Left ventricle myocardium superior (tissue), 1 donor: ENCODE measurements at places on chromosomes 6 and 20. TPM values are rescaled to one million over a fixed set of nuclear protein-coding genes. Genes with fewer than 3 reads are reported as not detected.

HAO1 gene
- not detected for total RNA-seq

PAX1 gene
- total RNA-seq, result not detected

DNA sequence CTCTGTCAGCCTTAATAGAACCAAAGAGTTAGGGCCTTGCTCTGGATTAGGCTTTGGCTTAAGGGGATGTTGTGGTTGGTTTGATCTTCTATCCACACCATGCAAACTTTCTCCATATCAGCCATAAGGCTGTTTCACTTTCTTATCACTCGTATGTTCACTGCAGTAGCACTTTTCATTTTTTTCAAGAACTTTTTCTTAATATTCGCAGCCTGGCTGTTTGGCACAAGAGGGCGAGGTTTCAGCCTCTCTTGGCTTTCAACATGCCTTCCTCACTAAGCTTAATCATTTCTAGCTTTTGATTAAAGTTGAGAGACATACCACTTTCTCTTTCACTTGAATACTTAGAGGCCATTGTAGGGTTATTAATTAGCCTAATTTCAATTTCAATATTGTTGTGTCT lies 193.1 kb downstream of the NRN1 start:
- no peak for DNase-seq

- no peak for DNase-seq
Measured at GRCh38 chr6:33905071-33905609, 101.3 kb upstream of the MLN start.

DNA sequence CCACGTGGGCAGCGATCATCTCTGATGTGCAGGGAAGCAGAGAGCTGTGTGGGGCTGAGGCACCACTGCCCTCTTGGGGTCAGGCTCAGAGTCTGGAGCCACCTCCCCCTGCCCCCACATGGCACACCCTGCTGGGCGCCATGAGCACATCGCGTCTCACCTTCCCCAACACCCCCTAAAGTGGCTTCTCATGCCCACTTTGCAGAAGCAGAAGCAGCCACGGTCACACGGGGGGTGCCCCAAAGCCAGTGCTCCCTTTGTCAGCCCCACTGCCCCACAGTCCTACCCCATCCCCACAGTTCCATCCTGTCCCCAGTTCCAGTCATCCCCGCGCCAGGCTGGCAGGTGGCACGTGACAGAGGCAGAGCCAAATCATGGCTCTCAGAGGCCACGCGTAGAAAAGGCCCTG lies 19.5 kb downstream of the SDCBP2 start:
- DNase-seq, result no peak

PRSS16 gene
- total RNA-seq, result not detected

- peak; percentile 37 for DNase-seq
Measured at GRCh38 chr6:109239651-109240321, 142.5 kb downstream of the CD164 start.

DNA sequence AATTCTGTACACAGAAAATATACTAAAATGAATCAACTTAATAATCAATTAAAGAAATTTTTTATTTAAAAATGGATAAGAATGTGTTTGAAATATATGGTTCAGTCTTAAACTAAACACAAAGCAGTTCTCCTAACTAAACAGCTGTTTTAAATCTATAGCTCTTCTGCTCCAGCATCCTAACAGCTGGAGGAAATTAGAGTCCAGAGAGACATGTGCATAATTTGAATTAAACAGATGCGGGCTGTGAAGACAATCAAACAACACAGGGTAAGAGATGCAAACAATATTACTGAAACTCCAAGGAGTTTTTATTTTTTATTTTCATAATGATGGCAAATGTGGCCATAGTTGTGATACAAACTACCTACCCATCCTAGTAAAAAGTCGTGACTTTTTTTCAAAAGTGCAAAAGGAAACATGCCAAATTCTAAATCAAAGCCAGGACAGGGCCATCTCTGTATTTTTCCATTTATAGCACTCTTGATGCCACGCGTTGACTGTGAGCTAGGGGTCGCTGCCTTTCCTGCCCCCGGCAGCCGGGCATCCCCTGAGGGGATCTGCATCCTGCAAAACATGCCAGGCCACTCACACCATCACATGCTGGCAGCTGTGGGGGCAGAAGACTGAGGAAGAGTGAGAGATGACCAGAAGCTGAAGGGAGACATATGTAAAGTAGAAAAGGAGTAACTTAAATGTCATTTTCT lies 310.6 kb downstream of the PRKN start:
- DNase-seq, result no peak

GRCh38 chr6:398558-399078 lies 7.1 kb downstream of the IRF4 start:
- DNase-seq, result no peak

DNA sequence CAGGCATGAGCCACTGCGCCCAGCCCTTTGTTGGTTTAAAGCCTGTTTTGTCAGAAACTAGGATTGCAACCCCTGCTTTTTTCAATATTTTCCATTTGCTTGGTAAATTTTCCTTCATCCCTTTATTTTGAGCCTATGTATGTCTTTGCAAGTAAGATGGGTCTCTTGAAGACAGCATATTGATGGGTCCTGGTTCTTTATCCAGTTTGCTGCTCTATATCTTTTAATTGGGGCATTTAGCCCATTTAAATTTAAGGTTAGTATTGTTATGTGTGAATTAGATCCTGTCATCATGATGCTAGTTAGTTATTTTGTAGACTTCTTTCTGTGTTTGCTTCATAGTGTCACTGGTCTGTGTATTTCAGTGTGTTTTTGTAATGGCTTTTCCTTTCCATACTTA lies 46.8 kb downstream of the ZC2HC1B start:
- DNase-seq, result no peak

SIRPB2 gene
- 3.5 TPM for total RNA-seq

- DNase-seq, result no peak
Measured at GRCh38 chr6:33634161-33634727, 13.1 kb downstream of the ITPR3 start.

DNA sequence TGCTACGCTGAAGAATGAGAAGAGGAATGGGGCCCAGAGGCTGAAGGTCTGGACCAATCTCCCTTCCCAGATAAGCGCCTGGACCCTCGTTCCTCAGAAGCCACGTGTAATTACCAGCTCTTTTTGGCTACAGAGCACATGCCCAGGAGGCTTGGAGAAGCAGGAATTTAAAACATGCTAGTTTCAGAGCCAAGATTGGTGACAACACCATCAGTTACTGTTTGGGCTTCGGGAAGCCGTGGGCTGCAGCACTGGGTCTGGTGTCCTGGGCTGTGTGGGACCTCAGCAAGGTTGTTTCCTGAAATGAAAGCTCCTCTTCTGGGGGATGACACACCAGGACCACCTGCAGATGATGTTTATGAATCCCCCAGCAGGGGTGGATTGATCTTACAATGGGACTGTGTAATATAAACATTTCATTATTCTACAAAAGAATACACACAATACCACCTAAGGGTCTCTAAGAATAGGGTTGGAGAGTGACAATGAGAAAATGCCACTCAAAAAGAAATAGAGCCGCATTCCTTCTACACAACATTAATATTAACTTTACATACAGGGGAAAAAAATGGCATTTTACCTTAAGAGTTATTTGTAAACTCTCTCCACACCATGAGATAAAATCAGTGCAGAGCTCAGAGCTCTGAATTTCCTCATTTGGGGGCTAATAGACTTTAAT lies 207.8 kb upstream of the FOXQ1 start:
- DNase-seq, result no peak

GSTA2 gene
- not detected for total RNA-seq

GRM1 gene
- total RNA-seq, result 1.3 TPM

GRCh38 chr6:21828704-21829103 lies 235.2 kb downstream of the SOX4 start:
- no peak for DNase-seq

CALHM6 gene
- total RNA-seq, result 1.2 TPM

DNA sequence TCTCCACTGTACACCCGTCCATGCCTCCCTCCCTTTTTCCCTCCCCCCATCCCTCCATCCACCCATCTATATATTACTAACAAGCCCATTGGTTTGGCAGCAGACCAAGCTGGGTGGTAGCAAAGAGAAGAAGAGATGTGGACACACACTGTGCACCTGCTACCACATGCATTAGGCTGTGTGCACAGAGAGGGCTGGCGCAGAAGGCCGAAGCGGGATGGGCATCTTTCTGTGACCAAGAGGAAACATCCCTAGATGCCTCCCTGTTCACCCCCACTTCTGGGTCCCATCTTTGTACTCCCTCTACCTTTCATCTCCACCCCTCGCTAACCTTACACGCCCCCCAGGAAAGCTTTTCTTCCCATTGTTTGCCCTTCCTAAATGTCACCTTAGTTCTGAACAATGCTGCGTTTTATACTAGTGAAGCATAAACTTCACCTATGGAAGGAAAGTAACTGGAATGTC lies 64.9 kb upstream of the AFDN start:
- DNase-seq, result no peak

- no peak for DNase-seq
Measured at GRCh38 chr6:143647191-143647590, 30.6 kb upstream of the PHACTR2 start.

DNA sequence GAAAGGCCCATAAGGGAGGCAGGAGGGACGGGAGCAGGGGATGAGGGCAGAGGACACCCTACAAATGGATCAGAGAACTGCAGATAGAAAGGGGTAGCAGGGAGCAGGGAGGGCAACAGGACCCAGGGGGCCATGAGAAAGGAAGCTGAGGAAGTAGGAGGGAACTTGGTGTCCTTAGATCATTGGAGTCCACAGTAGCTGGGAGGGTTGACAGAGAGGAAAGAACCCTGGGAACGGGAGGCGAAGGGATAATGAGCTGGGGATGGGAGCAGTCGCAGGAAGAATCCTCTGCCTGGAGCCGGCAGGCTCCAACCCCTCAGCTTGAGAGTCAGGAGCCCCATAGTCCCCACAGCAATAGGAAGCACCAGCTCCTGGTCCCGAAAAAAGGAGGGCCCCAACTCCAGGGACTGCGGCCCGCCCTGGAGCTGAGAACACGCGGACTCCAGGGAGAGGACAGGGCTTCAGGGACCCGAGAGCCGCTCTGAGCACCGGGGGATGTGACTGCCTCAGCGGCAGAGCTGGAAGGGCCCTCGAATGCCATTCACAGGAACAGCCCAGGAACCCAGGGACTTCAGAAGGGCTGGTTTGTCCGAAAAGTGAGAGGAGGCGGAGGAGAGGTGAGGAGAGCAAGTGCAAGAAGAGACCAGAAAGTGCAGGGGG lies 32.7 kb downstream of the HLA-A start:
- no peak for DNase-seq

DNA sequence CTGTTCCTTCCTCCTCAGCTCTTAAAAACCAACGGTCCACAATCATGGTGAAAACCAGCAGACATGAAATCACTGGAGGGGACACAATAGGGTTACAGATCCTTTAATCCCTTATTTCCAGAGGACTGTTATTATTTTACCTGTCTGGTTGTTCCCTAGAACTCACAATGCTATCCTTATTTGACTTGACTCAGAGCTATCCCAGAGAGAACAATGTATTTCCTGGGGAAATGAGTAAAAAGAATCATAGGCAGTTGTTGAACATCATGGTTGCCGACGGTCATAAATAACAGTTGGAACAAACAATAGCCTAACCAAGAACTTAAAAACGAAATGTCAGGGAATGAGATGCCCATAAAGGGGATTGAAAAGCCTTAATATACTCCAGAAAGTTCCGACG lies 9.3 kb downstream of the OR2H1 start:
- no peak for DNase-seq

BPI gene
- not detected for total RNA-seq

DNA sequence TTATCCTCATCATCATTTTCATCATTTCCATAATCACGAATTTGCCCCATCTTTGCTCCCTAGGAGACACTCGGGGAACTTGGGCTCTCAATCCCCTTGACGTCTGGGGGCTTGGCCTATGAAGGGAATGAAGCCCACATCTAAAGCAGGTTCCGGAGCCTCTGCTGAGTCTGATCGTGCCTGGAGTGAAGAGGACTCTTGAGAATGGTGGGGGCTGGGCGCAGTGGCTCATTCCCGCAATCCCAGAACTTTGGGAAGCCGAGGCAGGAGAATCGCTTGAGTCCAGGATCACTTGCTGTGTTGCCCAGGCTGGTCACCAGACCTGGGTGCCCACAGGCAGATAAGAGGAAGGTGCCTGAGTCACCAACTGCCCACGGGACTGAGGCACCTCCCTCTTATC lies 114.5 kb downstream of the SYCP2 start:
- no peak for DNase-seq

- DNase-seq, result no peak
Measured at GRCh38 chr6:28803337-28803709, 120.5 kb downstream of the TRIM27 start.

DNA sequence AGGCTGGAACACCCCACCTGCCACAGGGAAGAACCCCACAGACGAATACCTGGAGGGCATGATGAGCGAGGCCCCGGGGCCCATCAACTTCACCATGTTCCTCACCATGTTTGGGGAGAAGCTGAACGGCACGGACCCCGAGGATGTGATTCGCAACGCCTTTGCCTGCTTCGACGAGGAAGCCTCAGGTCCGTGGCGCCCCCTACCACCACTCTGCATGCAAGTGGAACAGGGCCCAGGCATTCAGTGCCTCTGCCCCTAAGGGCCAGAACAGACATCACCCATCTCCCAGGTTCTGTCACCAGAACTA lies 6.6 kb downstream of the MYL9 start:
- DNase-seq, result peak; percentile 40

GRCh38 chr20:31674895-31675827 lies 37.4 kb downstream of the COX4I2 start:
- peak; percentile 65 for DNase-seq

DNA sequence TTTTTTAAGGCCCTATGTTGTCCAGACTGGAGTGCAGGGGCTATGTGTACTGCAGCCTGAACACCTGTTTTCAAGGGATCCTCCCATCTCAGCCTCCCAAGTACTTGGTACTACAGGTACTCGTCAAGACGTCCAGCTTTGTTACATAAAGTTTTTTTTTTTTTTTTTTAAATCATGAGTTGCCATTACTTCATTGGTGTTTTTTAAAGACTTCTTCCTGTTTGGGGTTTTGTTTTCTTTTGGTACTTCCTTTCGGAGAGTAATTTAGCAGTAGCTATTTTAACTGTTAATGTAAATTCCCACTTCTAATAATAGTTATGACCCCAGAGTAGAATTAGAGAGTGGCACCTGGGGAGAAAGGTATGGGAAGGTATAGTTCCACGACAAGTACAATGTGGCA lies 10.5 kb downstream of the ZNFX1 start:
- DNase-seq, result no peak

PKIB gene
- 0.35 TPM for total RNA-seq

TP53INP2 gene
- 146 TPM for total RNA-seq

LST1 gene
- 6.9 TPM for total RNA-seq

DNA sequence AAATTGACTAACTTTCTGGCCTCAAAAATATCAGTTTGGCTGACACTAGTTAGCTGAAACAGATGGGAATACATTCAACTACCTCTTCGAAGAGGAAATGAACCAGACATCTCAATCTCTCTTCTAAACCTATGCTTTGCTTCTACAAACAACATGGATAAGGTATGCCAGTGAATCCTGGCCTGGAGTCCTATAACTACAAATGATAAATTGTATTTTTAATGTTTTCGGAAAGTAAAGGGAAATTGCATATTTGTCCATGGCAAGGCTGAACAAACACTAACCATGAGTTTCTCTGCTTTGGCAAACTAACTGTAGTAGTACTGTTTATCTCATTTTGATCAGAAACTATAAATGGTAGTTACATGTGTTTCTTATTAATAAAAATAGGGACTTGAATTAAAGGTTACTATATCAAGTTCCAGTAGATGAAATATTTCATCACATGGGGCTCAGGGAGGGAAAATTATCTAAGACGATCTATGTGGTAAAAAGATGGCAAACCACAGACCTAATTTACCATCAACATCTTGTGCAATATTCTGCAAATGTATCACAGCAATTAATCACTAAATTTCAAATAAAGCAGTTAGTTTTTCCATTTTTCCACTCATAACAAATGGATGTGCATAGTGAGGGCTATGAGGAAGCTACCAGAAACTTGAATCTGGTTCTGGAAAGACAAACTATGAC lies 76.8 kb downstream of the COL12A1 start:
- no peak for DNase-seq

GRCh38 chr6:868201-868600 lies 175.3 kb upstream of the EXOC2 start:
- no peak for DNase-seq
